ENCODE measurements at places on chromosomes 16 and 17. TPM values are rescaled to one million over a fixed set of nuclear protein-coding genes. Genes with fewer than 3 reads are reported as not detected.

Gene CD300H
- polyA plus RNA-seq, result not detected

Gene PTGES3L
- 1.2 TPM for polyA plus RNA-seq

- no peak for DNase-seq
Measured at GRCh38 chr16:71635632-71636031, 9.6 kb downstream of the MARVELD3 start.

DNA sequence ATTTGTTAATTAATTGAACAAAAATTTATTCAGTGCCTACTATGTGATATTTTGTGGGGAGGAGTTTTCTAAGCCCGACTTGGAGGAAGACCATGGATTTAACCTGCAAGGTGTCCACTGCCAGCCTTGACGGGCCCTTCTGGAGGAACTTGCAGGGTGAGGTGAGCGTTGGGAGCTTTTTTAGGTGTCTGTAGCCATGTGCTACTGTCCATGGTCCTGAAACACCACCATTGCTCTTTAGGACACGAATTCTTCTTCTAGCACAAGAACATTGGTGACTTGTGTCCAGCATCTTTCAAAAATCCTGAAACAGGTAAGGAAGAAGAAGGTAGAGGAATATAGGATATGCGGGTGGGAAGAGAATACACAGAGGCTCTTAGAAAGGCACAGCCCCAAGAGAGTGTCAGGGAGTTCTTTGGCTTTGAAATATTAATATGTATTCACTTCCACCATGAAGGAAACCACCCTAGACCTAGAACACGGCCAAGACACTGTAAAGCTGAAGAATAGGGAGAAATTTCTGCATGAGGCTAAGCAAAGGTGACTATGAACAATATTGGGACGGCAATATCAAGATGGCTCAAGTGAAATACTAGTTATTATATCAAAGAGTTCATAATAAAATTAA, 27.9 kb upstream of the OR4D1 start:
- DNase-seq, result peak; percentile 80

GRCh38 chr16:21166561-21166961, 8.1 kb downstream of the LDAF1 start:
- DNase-seq, result peak; percentile 66

GRCh38 chr16:83929811-83930555, 23.1 kb upstream of the OSGIN1 start:
- no peak for DNase-seq

DNA sequence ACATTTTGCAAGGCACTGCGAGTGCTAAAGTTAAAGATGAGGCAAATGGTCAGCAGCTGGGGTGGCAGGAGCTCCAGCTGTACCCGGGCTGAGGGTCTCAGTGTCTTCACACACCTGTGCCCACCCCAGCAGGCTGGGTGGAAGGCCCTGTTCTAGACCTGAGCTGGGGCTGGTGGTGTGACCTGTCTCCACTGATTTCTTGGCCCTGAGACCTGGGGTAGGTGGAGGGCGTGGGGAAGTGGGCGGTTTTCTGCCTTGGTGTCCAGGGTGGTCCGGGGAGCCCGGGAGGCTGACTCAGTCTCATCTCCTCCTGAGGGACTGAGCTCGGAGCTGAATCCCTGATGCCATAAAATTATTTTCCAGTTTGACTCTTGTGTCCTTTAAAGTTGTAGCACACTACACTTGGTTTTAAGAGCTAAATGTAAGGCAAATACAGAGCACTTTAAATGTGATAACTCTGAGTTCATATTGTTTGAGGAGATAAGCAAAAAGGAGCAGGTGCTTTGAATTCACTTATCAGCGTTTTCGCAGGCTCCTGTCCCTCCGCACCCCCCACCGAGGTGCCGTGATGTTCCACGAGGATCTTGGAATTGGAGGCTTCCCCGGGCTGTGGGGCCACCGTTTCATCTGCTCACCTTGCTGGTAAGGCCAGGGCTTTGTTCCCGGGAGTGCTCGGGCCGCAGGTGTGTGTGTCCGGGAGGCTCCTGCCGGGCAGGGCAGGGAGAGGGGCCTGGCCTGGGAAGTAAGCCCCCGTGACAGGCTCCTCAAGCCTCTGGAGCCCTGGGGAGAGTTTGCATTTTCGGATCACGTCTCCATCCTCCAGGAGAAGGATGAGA, 117.0 kb downstream of the AATF start:
- DNase-seq, result no peak

GRCh38 chr16:48052731-48053417, 102.9 kb downstream of the ABCC12 start:
- no peak for DNase-seq

- no peak for DNase-seq
Measured at GRCh38 chr17:3897731-3898130, 4.9 kb upstream of the CAMKK1 start.

GRCh38 chr16:324451-325334, 27.8 kb downstream of the AXIN1 start:
- peak; percentile 64 for DNase-seq
